NAMALWA (cell line): ENCODE measurements at places on chromosomes 7 and 10.

- DNase-seq, result no peak
These were observed 136.3 kb downstream of the ELFN1 start for GRCh38 chr7:1806354-1806753.

DNA sequence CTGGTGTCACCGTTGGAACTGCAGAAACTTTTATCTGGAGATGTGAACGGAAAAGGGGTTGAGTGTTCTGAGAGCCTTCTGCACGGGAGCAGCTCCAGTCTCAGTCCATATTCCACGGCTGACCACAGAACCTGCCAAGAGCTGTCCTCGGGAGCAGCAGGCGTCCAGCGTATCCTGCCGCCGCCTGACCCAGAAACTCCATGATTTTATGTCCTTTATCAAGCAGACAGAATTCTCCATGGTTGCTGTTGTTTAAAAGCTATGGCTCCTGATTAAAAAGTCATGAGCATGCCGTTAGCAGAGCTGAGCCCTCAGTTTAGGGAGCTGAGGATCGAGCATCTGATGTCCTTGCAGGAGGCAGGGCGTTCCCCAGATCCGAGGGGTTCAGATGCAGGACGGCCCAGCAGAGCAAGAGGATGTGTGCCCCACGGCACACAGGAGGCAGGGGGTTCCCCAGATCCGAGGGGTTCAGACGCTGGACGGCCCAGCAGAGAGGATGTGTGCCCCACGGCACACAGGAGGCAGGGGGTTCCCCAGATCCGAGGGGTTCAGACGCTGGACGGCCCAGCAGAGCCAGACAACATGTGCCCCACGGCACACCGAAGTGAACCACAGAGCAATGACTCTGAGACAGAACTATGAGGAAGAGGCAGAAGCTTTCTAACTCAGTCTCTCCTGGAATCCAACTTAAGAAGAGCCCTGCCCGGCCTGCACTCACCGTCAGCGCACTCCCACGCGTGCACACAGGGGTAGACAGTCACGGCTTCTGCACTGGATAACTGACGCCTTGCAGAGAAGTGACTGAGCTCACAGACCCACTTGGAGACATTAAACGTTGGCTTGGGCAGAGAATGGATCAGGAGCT lies 96.4 kb downstream of the WDR37 start:
- no peak for DNase-seq

DNA sequence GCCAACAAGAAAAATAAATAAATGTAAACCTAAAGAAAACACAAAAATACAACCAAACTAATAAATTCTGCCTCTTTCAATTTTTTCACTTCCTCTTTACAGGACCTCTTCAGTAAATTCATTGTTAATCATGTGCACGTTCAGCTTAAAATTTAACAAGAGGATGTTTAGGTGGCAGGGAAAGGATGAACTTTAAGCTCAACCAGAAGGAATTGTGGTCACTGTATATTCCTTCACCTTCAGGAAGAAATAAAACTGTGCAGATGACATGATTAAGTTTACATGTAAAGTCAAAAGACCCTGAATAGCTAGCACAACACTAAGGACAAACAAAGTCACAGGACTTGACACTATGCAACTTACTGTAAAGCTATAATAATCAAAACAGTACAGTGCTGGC lies 33.0 kb downstream of the KIF5B start:
- no peak for DNase-seq

DNA sequence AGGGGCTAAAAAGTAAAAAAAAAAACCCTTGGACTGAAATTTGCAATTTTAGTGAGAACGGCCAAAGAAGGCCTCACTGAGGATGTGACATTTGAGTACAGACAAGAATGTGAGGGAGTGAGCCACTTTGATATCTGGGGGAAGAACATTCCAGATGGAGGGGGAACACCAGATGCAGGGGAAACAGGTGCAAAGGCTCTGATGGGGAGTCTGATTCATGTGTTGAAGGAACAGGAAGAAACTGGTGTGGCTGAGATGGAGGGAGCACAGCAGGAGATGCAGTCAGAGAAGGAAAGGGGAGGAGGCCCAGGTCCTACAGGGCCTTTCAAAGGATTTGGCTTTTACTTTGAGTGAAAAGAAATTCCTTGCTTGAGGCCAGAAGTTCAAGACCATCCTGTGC lies 615.7 kb upstream of the NRP1 start:
- no peak for DNase-seq

- no peak for DNase-seq
These were observed 29.0 kb upstream of the DAGLB start for GRCh38 chr7:6476596-6477317.

DNA sequence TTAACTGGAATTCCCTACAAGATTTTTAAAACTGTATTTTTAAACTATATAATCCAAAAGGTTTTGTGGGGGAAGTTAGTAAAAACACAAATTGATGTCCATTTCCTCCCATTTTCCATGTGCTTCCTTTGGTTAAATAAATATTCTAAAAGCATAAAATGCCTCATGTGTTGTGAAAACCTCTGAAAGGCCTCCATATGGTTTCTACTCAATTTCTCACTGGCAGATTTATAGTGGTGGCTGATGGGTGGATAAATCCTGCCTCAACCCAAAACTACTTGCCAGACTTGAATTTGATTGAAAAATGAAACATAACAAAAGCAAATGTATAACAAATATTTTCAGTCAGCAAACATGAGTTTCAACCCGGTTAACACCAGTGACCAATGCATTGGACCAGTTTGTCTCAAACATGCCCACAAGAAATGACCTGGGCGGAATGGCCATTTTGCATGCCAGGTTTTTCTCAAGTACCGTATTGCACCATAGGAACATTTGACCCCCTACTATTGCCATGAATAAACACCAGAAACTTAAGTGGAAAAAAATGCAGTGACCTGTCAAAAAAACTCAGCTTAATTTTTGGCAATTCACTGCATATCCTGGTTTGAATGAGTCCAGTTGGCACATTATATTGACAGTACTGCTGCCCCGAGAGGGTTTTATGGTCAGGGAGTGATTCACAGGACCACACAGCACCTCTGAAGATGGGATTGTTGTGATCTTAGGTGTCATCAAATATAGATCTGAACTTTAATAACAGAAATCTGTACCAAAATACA lies 454.6 kb upstream of the ANKRD30A start:
- no peak for DNase-seq

DNA sequence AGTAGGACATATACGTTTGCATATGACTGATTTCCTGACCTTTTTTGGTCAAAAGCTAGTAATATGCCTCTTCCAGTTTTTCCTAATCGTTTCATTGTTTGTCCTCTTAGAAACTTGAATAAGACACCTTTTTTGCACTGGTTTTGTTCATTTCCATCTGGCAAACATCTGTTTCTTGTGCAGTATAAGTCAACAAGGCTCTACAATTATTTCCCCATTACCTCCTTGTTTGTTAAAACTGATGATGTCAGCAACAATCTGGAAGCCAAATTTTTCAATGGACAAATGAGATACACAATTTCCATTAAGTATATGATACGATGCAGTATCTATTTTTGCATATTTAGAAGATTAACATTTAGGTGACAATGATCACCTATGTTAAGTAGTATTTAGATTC lies 148.8 kb downstream of the NRBF2 start:
- no peak for DNase-seq

- DNase-seq, result no peak
These were observed 340.6 kb downstream of the TFEC start for GRCh38 chr7:115689941-115690340.

- DNase-seq, result no peak
These were observed 1.8 kb downstream of the GOLGA7B start for GRCh38 chr10:97851341-97852001.

DNA sequence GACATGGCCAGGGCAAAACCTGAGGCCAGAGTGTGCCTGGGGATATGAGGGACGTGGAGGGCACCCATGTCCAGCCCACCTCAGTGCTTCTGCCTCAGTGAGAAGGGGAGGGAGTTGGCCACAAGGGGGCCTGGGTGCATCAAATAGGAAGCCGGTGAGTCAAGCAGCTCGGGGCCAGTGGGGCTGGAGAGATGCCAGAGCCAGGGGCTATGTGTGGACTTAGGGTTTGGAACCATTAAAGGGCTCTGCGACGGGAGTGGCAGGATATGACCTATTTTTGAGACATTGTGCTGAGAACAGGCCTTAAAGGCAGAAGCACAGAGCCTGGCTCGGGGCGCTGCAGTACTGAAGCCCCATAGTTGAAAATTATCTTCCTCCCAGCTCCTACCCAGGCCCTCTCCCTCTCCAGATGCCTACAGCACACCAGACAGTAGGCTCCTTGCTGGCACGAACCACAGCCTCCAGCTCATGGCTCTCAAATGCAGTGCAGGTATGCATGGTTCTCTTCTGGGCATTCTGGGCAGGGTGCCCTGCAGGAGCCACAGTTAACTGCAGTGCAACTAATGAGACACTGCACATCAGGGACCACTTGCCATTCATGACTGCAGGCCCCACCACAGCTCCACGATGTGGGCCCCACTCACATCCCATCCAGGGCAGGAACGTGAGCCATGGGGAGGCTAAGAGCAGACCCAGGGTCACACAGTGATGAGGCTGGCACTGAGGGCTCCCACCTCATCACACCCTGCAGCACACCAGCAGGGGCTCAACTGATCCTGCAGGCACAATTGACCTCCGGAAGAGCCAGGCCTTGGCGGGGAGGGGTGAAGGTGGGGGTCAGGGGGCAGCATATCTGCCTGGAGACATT lies 7.2 kb upstream of the PGAM2 start:
- DNase-seq, result peak; percentile 89

DNA sequence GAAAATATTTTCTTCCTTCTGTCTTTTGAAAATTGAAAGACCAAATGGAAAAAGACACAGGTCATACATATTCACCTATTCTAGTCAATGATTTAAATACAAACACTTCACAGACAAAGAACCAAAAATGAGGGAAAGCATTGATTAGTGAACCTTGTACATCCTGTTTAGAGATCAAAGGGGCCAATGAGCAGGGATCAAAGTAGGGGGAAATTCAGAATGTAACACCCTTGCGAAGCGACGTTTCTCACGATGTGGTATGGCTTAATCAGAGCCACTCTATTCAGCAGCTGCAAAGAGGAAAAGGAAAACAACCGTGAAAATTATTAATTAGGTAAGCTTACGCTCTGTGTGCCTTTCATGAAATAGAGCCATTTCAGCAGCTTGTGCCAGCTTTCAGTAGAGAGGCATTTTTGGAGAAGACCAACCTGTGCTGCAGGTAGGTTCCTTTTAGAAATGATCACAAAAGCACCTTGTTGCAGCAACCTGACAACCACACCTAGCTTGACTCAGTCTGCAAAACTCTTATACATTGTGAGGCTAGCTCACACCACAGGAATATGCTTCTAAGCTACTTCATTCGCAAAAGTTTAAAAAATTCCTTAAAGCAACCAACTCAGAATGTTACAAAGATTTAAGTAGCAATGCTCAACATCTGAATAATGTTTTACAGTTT lies 78.0 kb downstream of the DKK1 start:
- no peak for DNase-seq

GRCh38 chr7:106870983-106871410 lies 5.9 kb downstream of the PIK3CG start:
- DNase-seq, result peak; percentile 91

- DNase-seq, result no peak
These were observed 15.6 kb downstream of the CNNM1 start for GRCh38 chr10:99344715-99345114.

GRCh38 chr10:1399431-1400100 lies 337.8 kb downstream of the ADARB2 start:
- DNase-seq, result no peak

DNA sequence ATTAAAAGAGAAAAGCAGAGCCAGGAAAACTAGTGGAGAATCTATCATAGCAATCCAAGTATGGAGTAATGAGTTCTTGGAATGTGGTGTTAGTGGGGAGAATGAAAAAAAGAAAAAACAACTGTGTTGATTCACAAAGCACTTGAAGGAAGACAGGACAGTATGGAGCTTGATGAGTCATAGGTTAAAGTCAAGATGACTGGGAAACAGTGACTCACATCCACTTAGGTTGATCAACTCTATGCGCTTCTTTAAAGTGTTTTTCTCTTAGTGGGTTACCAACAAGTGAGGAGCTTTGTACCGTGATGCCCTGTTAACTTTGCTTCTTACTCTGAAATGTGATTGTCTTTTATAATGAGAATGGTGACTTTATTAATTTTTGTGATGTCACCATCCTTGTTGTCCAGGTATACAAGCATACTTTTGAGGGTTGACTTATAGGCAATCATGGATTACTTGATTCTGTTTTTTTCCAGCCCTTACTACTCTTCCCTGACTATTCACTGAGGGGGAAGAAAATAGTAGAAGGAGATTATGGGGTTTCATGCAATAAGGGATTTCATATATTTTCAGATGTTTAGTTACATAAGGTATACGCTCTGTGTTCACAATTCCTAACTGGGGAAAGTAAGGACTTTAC lies 32.1 kb upstream of the MDFIC start:
- DNase-seq, result no peak

- no peak for DNase-seq
These were observed 739 bp downstream of the MPP7 start for GRCh38 chr10:28302012-28302637.

DNA sequence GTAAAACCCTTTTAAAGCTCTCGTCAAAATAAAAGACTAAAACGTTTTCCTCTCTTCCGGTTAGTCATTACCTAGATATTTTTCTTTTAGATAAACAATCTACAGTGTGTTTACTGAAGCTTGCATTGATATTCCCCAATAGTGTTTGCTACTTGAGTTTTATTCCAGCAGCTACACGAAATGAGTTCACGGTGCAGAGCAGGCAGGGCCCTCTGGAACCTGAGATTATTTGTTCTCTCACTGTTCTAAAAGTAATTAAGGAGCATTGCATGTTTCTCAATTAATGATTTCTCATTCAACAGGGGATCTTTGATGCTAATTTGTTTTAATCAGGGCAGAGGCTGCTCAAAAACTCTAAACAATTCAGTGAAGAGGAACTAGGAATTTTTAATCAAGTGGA lies 319.7 kb downstream of the GFRA1 start:
- DNase-seq, result no peak

- no peak for DNase-seq
These were observed 4.6 kb upstream of the GDF10 start for GRCh38 chr10:47295411-47295810.

- DNase-seq, result no peak
These were observed 1274.0 kb upstream of the CELF2 start for GRCh38 chr10:9743639-9744038.

GRCh38 chr10:14092799-14093198 lies 237.9 kb downstream of the FRMD4A start:
- DNase-seq, result no peak
